Smooth muscle cell of bladder (primary cell): ENCODE measurements at places on chromosomes 13 and 19. TPM values are rescaled to one million over a fixed set of nuclear protein-coding genes. Genes with fewer than 3 reads are reported as not detected.

Gene TMPRSS9
- not detected in 2 replicates for total RNA-seq

Gene RNF6
- 48.6 and 54.6 TPM in 2 replicates for total RNA-seq

Gene PSG3
- not detected in 2 replicates for total RNA-seq

Gene ZNF285
- total RNA-seq, result 2.0 and 2.4 TPM in 2 replicates

Gene MRPL54
- total RNA-seq, result 45.1 and 73.7 TPM in 2 replicates

Gene IGFL2
- not detected in 2 replicates for total RNA-seq

Gene WDR87
- not detected in 2 replicates for total RNA-seq

Gene KCNC3
- 0.09 TPM in 1 of 2 replicates, not detected in the other for total RNA-seq
